Right atrium auricular region (tissue), 2 donors: ENCODE measurements at places on chromosomes 2 and 18.
A peak's percentile ranks its signal among the peaks of the same experiment; 100 is the strongest.

DNA sequence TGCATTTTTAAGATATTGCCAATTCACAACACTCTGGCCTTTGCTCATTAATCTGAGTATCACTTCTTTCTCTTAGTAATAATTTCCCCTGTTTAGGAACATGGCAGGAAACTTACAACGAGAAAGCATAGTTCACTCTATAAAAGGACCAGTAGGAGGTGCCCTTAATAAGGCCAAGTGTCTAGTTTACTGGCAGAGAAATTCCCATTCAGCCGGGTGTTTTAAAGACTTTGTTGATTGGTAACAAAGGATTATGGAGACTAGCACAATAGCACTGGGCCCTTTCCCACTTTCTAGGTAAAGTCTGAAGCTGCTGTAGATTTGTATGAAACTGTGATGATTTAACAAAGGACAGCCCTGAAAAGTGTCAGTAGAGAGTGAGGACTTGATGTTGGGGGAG is 3.1 kb downstream of the DCC start:
- H3K27me3 ChIP-seq = no peaks in the 10 kb centered on the region
- H3K4me3 ChIP-seq = no peak overlapping the region
- H3K4me1 ChIP-seq = no peaks in the 10 kb centered on the region
- no peaks in the 10 kb centered on the region for H3K36me3 ChIP-seq

GRCh38 chr2:68436270-68436669 is 30.8 kb downstream of the FBXO48 start:
- H3K27me3 ChIP-seq = no peaks in the 10 kb centered on the region
- H3K27ac ChIP-seq = peak overlapping the region; percentile 74
- H3K4me3 ChIP-seq = no peak overlapping the region
- H3K36me3 ChIP-seq = no peaks in the 10 kb centered on the region
- DNase-seq = no peak

- H3K27ac ChIP-seq = no peak overlapping the region
- no peak for DNase-seq
- H3K4me3 ChIP-seq = no peak overlapping the region
- no peaks in the 10 kb centered on the region for H3K4me1 ChIP-seq
- no peaks in the 10 kb centered on the region for H3K36me3 ChIP-seq
- no peaks in the 10 kb centered on the region for H3K27me3 ChIP-seq
Measured at GRCh38 chr18:61957801-61958516, 65.2 kb upstream of the RNF152 start.

GRCh38 chr2:28334527-28334894 is 58.1 kb upstream of the FOSL2 start:
- peak overlapping the region; percentile 93 for H3K27ac ChIP-seq
- no peak for DNase-seq
- peaks cover 71% of the 10 kb centered on the region for H3K4me1 ChIP-seq
- no peak overlapping the region for H3K4me3 ChIP-seq
- H3K27me3 ChIP-seq = no peaks in the 10 kb centered on the region
